AG04450 (cell line): ENCODE measurements at places on chromosomes 6 and 20.

DNA sequence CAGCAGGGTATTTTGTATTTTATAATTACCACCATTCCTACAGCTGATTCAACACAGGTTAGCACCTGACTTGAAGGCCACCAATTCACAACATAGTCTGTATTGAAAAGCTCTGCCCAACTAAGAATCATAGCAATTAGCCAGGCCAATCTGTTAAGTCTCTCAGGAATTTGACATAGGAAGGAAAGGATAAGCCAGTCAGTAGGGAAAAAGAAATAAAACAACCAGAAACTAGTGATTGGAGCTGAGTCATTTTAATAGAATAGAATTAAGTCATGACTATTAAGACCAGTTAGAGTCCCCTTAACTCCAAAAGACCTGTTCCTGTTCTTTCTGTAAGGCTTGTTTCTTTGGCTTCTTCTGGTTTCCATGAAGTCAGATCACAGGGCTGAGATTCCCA, 8.1 kb downstream of the RANBP9 start:
- DNase-seq = no peak

DNA sequence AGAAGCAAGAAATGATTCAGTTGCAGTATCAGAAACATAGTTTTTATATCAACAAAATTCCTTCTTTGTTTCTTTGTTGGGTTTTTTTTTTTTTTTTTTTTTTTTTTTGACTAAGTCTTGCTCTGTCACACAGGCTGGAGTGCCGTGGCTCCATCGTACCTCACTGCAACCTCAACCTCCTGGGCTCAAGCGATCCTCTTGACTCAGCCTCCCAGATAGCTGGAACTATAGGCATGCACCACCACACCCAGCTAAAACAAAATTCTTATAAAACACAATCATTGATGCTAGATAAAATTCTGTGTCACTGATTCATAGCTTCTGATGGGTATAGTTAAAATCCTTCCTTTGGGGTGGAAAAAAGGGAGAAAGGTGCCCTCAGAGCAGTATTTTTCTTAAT, 110.3 kb upstream of the TNFAIP3 start:
- no peak for DNase-seq

DNA sequence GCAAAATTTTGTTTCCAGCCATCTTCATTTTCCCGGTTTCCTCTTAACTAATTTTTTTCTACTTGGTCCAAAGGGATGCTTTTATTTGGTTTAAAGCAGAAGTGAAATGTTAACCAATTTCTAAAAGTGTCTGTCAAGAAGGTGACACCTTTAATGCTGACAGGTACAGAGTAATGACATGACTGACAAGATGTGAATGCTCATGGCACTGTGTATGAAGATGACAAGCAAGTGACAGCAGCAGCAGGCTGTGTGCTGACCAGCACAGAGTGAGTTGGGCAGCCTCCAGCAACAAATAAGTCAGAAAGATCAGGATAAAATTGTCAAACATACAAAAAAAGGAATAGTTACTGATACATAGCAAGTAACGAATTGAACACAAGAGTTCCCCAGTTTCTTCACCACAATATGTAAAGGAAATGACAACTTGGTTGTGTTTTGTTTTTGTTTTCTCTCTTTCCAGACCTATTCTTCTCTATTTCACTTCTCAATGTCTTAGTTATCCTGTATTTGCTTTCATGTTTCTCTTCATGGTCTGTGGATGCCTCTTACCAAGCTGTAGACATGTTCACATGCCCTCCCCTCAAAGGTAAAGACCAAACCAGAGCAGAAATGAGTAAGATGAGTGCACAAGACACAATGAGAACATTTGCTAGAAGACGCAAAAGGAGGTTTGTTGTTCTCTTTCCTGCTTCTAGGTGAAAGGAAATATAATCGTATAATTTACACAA, 174.9 kb downstream of the FRK start:
- DNase-seq = no peak

- no peak for DNase-seq
These were observed 534 bp downstream of the KIAA1755 start for GRCh38 chr20:38260025-38260377.

- DNase-seq = no peak
These were observed 55.2 kb upstream of the MAFB start for GRCh38 chr20:40744072-40744817.

GRCh38 chr6:14729129-14729871, 516.6 kb upstream of the JARID2 start:
- DNase-seq = no peak

DNA sequence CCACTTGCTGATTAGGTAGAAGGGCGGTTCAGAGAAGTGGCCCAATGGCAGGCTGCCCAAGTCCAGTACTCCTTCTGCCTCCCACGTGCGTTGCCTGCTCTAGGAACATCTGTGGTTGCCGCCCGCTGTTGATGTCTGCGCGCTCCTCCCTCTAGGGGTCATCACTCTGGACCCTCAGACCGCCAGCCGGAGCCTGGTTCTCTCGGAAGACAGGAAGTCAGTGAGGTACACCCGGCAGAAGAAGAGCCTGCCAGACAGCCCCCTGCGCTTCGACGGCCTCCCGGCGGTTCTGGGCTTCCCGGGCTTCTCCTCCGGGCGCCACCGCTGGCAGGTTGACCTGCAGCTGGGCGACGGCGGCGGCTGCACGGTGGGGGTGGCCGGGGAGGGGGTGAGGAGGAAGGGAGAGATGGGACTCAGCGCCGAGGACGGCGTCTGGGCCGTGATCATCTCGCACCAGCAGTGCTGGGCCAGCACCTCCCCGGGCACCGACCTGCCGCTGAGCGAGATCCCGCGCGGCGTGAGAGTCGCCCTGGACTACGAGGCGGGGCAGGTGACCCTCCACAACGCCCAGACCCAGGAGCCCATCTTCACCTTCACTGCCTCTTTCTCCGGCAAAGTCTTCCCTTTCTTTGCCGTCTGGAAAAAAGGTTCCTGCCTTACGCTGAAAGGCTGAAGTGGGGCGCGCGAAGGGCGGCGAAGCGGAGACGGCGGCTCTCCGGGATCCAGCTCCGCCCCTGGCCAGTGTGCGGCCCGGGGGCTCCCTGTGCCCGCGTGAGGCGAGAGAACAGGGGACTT, 8.5 kb downstream of the TRIM15 start:
- DNase-seq = no peak

DNA sequence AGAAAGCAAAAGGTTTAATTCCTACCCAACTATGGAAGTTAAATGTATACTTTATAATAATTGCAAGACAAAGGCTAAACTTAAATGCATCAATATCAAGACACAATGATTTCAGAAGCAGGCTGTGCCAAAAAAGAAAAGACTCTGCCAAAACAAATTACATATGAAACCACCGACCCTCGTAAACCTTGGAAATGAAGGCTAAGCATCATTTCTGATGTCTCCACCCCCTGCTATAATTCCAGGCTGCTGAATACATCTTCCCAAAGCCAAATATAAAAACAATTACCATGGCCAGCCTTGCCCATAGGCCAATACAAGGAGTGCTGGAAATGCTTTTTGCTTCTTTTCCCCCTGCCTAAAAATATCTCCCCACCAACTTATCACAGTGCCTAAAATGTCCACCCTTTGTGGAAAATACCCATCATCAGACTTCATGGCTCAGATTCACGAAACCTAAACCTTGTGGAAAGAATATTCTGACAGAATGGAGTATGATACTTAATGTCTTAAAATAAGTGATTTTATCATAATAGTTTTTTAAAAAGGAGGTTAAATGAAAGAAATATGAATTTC, 37.4 kb downstream of the RCAN2 start:
- no peak for DNase-seq

GRCh38 chr6:9522101-9522500, 892.8 kb downstream of the TFAP2A start:
- no peak for DNase-seq

- no peak for DNase-seq
These were observed 357.6 kb upstream of the ARID1B start for GRCh38 chr6:156419594-156419993.

DNA sequence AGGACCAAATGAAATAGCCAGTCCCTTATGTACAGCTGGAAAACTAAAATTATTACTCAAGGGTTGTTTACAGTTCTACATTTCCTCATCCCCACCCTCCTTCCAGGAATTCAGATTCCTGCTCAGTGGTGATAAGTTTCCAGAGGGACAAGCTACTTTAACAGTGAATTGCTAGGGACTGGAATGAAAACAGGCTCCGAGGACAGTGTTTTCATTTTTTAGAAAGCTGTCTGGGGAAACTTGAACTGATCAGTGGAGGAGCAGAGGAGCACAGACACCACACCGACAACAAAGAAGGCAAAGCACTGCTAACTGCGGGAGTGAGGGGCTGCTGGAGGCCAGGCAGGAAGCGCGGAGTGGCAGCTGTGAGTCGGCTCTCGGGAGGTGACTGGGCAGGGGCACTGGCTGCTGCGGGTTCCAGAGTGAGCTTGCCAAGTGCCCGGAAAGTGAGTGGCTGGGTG, 322.2 kb downstream of the ESR1 start:
- peak; percentile 10 for DNase-seq

DNA sequence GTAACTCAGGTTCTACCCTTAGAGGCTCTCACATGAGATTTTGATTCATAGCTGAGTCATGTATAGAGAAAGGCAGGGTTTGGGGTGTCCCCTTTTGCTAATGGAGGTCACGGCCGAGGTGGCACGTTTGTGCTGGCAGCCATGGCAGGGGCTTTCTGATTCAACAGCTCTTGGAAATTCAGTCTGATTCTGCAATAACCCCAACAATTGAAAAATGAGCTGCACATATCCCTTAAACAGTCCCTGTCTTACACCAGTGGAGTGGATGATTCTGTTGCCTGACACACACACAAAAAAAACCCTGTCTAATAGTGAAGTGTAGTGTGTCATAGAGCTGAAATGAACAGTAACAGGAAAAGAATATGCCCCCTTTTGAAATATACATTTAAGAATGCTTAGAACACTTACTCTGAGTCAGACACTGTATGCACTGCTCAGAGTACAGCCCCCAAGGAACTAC, 40.4 kb upstream of the ARG1 start:
- DNase-seq = no peak
